Stimulated activated CD4-positive, alpha-beta T cell treated with anti-CD3 and anti-CD28 coated beads, Interleukin-1b, Interleukin-23, amount 100 ng/mL, for 1 hour (primary cell): ENCODE measurements at places on chromosomes 4 and X.

DNA sequence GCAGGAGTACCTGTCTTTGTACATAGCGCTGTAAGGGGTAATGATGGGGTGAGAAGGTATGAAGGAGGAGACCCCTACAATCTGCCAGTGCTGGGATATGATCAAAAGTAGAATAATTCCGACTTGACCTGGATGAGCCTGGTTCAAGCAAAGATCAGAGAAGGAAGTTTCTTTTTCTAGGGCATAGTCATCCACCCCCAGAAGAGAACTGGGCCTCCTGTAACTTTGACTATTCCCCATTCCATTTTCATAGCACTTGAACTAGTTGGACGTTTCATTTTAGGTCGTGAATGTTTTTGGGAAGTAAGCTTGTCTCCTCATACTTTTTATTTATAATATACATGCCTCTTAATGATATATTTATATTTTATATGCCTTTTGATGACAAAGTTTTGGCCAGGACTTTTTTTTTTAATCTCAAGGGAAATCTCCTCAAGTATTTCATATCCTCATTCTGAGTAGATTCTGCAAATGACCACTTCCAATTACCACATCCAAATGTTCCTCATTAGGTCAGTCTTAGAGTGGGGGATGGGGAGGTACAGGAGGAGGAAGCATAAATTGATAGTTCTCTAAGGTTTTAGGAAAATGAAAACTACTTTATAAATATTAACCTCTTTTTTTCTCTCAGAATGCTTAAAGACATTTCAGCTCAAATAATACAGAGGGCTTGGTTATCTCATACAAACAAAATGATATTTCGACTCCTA is 3.5 kb downstream of the CXorf58 start:
- DNase-seq = no peak

DNA sequence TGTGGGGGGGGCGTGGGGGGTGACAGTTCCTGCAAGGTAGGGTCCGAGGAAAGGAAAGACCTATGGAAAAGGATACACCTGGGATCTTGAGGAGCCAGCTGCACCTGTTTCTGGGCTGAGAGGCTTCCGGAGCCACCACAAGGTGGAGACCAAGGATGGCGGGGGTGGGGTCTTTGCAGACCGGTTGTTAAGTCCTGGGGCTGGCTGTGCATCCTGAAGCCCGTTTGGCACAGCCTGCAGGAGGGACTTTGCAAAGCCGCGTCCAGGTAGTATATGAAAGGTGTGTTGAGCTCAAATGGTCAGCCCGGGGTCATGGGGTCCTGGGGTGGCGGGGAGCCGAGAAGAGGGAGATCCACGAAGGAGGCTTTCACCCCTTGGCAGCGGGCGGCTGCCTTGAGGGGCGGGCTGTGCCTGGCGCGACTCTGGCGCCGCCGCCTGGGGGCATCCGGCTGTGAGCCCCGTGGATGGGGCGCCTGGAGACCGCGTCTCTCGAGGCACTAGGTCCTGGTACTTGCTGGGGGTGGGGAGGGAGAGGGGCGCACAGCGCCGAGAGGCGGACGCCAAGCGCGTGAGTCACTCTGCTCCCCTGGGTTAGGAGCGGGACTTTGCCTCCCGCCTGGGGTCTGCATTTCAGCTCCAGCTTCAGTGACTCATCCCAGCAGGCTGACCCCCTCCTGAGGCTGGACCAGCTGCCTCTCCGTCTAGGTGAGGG is 58.2 kb upstream of the DYNLT3 start:
- DNase-seq = no peak

DNA sequence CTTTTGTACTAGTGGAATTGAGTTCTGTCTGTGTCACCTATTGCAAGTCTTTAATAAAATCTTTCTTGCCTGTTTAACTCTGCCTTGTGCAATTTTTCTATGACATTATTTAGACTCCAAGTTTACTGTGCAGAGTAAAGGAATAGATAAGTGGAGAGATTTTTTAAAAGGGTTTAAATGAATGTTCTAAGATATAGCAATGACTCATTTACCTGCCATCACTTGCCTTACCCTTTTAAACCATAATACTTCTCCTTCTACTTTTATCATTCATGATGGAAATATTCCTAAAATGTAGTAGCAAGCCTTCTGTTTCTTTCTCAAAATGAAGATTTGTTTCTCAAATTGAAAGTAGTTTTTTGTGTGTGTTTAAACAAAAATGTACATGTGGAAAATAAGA is 782.8 kb upstream of the MAGEB2 start:
- no peak for DNase-seq

DNA sequence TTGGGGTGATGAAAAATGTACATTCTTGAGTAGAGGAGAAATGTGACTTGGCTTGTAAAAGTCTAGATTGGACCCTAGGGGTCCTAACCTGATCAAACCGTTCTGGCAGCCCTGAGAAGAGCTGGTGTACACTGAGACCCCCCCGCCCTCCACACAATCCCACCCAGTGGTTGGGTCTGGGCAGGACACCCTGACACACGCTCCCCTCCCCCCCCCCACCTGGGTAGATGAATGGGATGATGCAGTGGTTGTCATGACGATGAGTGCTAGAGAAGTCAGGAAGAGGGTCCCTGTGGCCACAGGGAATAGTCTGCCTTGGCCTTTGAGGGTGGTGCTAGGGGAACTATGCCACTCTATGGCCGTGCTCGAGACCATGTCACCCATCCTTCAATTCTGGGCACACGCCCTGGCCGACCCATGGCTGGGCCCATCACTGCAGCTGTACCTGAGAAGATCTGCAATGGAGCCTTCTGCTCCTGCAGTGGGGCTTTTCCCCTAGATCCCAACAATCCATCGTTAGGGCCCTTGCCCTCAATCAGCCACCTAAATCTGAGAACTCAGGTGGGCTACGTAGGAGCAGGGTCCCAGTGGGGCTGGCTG is 4.4 kb downstream of the CDK16 start:
- no peak for DNase-seq

DNA sequence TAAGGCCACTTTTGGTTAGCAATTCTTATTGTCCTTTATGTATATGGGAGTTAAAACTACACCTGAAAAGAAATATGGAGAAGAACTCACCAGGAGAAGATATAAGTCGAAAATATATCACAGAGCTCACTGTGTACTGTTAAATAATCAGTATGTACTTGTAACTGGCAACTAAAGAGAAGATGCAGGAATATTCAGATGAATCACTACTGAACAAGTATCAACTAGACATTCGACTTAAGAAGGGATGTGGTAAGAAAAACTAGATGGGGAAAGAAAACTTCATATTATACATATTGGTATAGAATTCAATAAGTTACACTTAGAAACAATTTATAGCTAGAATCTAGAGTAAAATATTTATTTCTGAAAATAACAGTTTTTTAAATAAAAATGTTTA is 230.0 kb downstream of the CAMK2D start:
- no peak for DNase-seq

GRCh38 chr4:104643805-104644204 is 149.1 kb upstream of the CXXC4 start:
- DNase-seq = no peak

DNA sequence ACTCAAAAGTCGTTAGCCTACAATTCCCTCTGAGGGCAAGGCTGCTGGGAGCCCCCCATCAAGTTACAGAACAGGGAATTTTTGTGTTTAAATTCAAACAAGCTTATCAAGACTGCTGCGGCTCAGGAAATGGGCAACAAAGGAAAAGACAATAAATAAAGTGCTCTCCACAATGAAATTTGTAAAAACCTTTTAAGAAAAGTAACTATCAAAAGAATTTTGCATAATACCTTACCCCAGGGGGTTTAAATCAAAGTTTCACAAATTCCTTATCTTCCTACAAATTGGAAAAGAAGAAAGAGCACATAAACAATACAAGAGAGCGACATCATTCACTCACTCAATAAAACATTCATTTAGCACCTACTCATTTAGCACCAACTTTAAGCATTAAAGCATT is 97.9 kb upstream of the CCDC160 start:
- no peak for DNase-seq
